Esophagus mucosa (tissue), 1 donor: ENCODE measurements at places on chromosomes 11 and 22. TPM values are rescaled to one million over a fixed set of nuclear protein-coding genes. Genes with fewer than 3 reads are reported as not detected.
A peak's percentile ranks its signal among the peaks of the same experiment; 100 is the strongest.

DNA sequence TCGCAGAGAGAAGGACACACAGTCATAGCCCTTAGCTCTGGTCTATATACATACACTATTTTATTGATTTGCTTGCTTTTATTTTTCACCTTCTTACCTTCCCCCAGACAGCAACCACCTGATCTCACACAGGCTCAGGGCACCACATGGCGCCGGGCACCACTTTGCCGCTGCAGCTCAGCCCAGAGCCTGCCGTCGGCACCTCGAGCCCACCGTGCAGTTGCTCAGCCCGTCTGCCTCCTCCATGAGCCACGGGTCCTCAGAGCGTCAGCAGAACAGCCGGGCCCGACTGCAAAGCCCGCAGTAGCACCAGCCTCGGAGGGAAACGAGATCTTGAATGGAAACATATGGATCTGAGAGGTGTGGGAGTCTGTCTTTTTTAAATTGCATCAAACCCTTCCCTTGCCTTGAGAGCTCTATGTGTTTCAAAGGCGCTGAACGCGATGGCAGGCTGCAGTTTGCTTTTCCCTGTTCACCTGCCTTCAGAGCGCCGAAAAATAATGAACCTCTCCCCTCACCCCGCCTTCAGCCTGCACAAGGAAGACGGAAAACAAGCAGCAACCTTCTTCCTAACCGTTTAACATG, 505.4 kb downstream of the MN1 start:
- ATAC-seq, result no peak

PHLDA2 gene
- 45.0 TPM for total RNA-seq

DNA sequence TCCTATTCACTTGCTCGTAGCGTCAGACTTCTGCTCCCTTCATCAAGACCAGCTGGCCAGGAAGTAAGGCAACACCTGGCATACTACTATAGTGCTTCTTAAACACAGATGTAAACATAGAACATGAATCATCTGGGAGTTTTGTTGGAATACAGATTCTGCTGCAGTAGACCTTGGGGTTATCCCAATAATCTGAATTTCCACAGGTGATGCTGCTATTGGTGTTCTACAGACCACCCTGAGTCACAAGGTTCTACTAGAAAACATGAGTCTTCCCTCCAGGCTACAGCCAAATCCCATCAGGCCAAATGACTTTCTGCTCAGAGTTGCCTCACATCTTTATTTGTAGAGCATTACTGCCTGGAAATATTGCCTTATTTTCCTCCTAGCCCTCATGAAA, 175.2 kb downstream of the NELL1 start:
- no peak for ATAC-seq

DNA sequence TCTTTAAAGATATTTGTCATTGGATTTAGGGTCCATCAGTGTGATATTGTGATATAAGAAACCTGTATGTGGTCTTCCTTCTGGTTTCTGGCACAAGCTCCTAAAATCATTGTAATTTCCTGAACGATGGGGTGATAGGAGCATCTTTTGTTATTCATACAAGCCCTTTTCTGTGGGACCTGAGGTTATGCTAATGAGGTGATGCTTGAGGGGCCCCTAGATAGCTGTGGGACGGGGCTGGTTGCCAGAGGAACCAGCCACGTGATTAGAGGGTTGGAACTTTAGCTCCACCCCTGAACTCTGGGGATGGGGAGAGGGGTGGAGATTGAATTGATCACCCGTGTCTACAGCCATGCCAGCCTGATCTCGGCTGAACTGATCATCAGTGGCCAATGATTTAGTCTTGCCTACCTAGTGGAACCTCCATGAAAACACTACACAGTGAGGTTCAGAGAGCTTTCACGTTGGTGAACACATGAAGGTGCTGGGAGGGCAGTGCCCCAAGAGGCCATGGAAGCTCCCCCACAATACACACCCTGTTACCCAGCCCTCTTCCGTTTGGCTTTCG, 62.8 kb downstream of the BCR start:
- ATAC-seq, result peak; percentile 10

TNNI2 gene
- 4.4 TPM for total RNA-seq

DNA sequence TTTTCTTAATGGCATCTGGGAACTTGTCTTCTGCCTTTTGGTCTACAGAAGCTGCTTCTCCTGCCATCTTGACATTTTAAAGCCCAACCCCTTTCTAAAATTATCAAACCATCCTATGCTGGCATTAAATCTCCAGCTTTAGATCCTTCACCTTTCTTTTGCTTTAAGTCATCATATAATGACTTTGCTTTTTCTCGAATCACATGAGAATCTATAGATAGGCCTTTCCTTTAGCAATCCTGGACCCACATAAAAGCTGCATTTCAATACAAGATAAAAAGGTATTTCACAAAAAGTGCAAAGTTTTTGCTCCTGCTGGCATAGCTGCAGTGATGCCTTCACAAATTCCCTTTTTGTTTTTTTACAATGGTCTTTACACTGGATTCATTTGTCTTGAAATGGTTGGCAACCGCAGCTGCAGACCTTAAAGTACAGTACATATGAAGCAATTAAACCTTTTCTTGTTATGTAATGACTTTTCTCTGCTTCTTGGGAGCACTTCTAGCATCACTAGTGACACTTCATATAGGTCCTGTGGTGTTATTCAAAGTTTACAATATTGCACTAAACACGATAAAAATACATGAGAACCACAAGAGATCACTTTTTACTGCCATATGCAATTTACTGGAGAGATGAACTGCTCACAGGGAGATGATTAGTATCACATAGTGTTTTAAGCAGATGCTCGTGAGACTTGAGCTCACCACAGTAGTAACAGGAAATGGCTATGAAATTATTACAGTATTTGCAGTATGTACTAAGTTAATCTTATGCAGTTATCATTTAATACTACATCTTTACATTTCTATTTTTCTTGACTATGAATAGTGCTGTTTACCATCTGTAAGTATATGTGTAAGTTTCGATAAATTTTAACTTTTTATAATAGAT, 41.6 kb downstream of the ACER3 start:
- no peak for ATAC-seq

DNA sequence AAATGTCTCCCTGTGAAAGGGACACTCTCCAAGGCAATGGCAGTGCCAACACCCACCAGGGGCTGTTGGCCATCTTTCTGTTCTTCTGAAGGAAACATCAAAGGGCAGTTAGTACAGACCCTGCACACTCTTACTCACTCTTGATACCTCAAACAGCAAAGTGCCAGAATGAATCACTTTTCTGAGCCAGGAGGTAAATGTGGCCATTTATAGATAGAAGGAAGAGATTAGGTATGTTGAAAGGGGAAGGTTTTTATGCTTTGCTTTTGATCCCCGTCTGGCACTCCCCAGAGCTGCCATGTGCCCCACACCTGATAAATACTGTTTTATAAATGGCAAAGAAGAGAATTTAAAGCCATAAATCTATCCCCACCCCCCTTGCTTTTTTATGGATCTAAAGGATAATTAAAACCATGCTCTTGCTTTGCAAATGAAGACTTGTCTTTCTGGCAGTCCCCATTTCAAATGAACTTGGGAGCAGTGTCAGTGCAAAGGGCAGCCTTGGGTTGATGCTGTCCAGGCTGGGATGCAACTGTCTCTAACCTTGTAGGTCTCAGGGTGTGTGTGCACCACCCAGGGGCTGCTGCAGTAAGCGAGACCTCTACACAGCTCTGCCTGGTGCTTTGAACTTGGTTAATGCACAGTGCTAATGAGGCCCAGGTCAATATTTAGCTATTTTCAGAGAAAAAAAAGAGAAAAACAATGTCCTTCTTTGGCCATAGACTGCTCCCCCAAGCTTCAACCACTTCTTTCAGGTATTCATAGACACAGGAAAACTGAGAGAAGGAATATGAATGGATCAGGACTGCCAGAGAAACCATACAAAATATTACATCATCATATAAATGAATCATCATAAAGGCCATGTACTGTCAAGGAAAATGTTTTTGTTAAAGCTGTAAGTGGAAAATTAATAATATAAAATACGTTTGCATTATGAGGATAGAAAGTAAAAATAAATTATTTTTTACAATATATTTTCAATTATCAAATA, 207.5 kb downstream of the ETS1 start:
- no peak for ATAC-seq

DNA sequence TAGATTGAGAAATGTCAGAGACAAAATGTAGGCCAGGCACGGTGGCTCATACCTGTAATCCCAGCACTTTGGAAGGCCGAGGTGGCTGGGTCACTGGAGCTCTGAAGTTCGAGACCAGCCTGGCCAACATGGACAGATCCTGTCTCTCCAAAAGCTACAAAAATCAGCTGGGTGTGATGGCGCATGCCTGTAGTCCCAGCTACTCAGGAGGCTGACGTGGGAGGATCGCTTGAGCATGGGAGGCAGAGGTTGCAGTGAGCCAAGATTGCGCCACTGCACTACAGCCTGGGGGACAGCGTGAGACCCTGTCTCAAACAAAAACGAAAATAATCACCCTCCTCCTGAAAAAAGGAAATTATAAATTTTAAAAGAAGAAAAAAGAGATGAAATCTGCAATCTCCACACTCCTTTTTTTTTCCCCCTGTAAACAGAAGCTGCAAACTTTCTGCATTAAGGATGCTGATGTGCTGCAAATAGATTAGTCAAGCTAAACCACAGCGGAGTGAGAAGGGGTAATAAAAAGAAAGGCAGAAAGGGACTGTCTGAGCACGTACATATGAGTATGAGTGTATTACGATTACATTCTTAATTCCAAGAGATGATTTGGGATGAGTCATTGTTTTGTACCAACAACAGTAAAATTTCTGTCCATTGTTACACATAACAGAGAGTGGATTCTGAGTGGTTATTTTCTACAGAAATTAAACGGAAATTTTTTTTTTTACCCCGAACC, 87.3 kb downstream of the SIK3 start:
- peak; percentile 94 for ATAC-seq

- ATAC-seq, result no peak
Measured at GRCh38 chr11:83818349-83818748, 532.2 kb upstream of the CCDC90B start.

DNA sequence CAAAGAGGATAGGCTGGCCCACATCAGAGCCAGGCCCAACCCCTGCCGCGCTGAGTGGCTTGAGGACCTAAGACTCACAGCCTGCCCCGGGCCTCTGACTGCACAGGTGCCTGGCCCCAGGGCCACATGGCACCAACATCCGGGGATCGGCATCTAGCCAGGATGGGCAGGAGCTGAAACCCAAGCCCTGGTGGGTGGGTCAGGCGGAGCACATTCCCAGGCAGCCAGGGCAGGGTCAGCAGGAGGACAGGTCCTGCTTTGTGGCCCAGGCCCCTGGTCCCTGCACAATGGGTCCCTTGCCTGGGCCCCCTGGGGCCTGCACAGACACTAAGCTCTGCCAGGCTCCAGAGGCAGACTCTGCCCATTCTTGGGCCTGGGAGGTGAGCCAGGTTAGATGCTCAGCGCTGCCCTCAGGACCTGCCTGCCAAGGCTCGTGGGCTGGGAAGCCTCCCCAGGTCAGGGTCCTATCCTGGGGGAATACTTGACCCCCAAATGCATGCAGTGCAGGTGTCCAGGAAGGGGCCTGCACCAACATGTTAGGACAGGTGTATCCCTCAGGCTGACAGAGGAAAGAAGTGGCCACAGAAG, 33.5 kb downstream of the ARVCF start:
- ATAC-seq, result no peak

ENTHD1 gene
- total RNA-seq, result not detected

- ATAC-seq, result no peak
Measured at GRCh38 chr22:20043057-20043996, 22.4 kb downstream of the TANGO2 start.

GRCh38 chr11:78112582-78113275, 26.7 kb downstream of the ALG8 start:
- no peak for ATAC-seq

CREB3L1 gene
- total RNA-seq, result 0.64 TPM

DNA sequence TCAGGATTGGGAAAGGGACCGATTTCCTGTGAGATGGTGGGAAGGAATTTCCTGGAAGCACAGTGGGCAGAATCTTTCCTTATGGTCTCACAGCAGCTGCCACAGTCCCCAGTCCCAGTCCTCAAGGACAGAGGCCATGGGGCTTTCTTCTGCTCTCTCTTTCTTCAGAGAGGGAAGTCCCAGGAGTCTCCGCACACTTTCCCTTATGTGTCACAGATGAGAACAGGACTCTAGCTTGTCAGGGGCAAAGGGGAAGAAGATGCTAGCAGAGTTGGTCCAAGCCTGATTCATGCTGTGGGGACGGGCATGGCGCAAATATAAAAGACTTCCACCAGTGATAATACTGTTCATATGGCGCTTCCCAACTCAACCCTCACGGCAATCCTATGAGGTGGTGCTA, 7.5 kb upstream of the PPFIA1 start:
- ATAC-seq, result no peak

GRCh38 chr11:69371731-69372588, 78.0 kb downstream of the MYEOV start:
- ATAC-seq, result no peak

DNA sequence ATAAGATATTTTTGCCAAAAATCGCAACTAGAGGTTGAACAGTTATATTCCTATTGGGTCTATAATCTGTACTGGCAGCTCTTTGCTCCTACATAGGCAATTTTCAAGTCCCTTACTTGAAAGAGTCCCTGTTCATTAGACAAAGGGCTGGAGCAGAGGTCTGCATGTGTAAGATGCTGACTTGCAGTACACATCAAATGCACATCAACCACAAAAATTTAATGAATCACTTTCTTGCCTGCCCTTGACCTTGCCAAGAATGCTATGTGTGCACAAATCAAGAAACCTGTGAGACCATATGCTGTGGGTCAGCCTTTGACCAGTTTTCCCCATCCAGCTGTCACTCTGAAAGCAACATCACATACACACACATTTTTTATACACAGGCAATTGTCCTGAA, 661.5 kb downstream of the LRRC4C start:
- ATAC-seq, result no peak

GRCh38 chr11:69636512-69637197, 4.3 kb upstream of the CCND1 start:
- peak; percentile 19 for ATAC-seq

DNA sequence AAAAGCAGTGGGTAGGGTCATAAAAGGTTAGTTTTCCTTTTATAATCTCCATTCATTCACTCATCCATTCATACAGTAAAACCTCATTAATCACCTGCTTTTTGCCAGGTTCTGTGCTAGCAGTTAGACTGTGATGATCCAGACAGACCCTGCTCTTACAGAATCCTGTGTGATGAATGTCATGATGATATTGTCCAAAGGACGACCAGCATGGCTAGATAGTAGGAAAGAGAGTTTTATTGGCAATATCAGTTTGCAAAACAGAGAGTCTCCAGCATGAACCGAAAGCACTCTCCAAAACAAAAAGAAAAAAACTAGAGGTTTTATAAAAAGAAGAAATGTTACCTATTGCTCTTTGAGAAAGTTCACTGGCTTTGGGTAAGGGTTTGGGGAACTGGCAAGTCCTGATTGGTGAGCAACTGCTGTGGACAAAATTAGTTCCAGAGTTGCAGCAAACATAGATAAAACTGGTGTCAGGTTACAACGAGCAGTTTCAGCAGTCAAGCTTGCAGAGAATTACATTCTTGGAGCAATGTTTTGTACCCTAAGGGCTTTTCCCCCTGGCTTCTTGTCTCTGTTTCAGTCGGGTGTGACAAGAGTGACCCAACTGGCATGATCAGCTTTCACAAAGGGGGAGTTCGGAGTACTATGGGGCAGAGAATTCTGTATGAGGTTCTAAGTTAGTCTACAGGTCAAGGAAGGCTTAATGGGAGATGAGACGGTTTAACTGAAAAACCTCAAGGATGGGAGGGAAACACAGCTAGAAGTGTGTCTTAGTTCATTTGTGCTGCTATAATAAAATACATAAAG, 58.3 kb downstream of the HSD17B12 start:
- ATAC-seq, result no peak

PDE2A gene
- 6.0 TPM for total RNA-seq
